ENCODE measurements at places on chromosomes 7 and 10. TPM values are rescaled to one million over a fixed set of nuclear protein-coding genes. Genes with fewer than 3 reads are reported as not detected.
A peak's percentile ranks its signal among the peaks of the same experiment; 100 is the strongest.

SEMA3E gene
- polyA plus RNA-seq, result 0.10 TPM

DNA sequence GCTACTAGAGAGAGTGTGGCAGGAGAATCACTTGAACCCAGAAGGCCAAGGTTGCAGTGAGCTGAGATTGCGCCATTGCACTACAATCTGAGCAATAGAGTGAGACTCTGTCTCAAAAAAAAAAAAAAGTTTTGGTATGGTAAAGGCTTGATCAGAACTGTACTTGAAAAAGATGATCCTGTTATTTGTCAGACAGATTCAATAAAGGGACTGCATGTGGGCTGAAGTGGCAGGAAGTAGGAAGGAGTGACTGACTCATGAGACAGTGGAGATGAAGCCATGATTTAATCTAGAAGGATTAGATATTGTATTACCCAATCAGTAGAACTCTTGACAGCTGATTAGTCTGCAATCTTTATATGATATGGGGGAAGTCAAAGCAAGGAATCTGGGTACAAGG, 2.7 kb upstream of the TMEM254 start:
- no peak for DNase-seq

FBXO24 gene
- not detected for polyA plus RNA-seq

- no peak for DNase-seq
These were observed 88.0 kb downstream of the TMEM178B start for GRCh38 chr7:141161550-141162535.

GIMAP4 gene
- 17.3 TPM for polyA plus RNA-seq

- DNase-seq, result peak; percentile 84
These were observed 6.7 kb downstream of the ATP6V1F start for GRCh38 chr7:128869138-128869943.

DNA sequence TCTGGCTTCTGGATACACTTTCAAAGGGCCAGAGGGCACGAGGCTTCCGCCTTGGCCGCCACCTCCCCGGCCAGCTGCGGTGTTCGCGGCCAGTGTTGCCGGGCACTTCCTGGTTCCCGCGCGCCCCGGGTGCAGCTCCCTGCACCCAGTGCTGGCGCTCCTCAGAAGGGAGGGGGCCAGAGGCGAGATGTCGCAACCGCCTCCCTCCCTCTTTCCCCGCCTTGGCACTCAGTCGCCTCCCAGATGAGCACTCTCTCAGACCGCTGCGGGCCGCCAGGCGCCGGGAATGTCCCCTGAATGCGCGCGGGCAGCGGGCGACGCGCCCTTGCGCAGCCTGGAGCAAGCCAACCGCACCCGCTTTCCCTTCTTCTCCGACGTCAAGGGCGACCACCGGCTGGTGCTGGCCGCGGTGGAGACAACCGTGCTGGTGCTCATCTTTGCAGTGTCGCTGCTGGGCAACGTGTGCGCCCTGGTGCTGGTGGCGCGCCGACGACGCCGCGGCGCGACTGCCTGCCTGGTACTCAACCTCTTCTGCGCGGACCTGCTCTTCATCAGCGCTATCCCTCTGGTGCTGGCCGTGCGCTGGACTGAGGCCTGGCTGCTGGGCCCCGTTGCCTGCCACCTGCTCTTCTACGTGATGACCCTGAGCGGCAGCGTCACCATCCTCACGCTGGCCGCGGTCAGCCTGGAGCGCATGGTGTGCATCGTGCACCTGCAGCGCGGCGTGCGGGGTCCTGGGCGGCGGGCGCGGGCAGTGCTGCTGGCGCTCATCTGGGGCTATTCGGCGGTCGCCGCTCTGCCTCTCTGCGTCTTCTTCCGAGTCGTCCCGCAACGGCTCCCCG, at the start of gene FFAR4:
TSS of gene FFAR4 (plus strand) at position 231 of the 842 bp plus-strand sequence. CDS start at position 287, 56 bp downstream.
- peak; percentile 27 for DNase-seq

DNA sequence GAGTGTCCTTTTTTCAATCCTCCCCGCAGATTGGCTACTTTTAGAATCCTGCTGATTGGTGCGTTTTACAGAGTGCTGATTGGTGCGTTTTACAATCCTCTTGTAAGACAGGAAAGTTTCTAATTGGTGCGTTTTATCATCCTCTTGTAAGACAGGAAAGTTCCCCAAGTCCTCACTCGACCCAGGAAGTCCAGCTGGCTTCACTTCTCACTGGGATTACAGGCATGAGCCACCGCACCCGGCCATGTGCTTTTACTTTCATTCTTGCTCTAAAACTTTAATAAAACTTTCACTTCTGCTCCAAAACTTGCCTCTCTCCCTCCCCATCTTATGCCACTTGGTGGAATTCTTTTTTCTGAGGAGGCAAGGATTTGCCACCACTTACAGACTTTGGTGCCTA, 17.0 kb upstream of the WAPL start:
- peak; percentile 62 for DNase-seq

DNA sequence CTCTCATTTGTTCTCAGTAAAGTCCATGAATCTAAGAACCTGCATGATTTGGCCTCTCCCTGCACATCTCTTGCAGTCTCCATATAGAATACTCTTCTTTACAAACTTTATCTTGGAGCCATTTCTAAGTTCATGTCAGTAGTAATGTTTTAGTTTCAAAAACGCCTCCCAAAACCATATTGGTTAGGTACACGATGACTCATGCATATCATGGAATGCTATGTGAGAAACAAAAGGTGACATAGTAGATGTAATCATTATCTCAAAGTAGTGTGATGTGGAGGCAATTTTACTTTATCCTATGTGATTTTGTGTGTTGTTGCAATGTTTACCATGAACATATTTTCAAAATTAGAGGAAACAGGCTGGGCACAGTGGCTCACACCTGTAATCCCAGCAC, 520.7 kb downstream of the KCNMA1 start:
- DNase-seq, result no peak

PGAM2 gene
- polyA plus RNA-seq, result 5.7 TPM

GRCh38 chr10:74289951-74290350, 138.9 kb downstream of the ADK start:
- no peak for DNase-seq

VPS37D gene
- 2.6 TPM for polyA plus RNA-seq

PRKAR2B gene
- 7.8 TPM for polyA plus RNA-seq

- no peak for DNase-seq
These were observed 1.0 kb upstream of the NPFFR1 start for GRCh38 chr10:70284542-70285475.

DNA sequence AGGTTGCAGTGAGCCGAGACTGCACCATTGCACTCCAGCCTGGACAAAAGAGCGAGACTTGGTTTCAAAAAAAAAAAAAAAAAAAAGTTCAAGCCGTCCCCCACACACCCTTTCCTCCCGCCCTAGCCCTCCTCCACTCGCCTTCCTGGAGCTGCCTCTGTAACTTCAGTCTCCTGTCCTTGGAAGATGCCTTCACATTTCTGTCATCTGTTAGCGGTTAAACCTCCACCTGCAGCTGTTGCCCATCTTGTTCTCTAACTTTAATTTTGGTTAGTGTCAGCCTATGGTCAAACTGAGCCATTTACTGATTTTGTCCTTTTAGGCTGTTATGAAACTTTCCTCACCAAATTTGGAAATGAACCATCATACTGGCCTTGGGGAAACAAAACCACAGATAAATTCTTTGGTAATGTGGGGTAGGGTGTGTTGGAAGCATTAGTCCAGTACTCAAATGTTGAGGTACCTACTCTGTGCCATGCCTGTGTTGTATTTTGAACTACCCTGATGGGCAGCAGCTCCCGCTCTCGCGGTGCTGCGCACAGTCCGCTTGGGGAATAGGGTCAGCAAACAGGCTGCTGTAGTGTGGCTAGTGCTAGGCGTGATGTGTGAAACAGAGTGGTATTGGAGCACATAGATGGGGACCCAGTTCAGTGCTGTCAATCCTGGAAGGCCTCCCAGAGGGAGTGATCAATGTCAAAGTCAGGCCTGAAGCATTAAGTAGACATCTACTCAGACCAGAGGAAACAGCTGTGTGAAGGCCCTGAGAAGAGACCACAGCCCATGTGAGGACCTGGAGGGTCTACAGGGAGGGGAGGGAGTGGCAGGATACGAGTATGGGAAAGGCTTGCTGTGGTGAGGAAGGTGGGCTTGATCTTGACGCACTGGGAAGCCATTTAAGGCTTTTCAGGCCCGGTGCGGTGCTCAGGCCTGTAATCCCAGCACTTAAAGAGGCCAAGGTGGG, 26.9 kb downstream of the SFXN4 start:
- no peak for DNase-seq

DNA sequence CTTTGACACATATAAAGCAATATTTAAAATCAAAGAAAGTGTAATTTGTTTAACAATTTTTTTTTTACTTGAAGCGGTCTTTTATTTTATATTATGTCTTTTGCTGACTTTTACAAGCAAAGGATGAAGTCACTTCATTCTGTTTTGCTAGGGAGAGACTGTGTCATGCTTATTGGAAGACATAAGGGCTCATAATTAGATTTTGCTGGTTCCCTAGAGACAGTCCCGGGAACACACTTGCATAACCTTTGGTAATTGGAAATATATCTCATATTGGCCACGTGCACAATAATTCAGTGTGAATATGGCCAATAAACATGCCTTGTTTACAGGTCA, 448 bp upstream of the NET1 start:
- DNase-seq, result no peak

DNA sequence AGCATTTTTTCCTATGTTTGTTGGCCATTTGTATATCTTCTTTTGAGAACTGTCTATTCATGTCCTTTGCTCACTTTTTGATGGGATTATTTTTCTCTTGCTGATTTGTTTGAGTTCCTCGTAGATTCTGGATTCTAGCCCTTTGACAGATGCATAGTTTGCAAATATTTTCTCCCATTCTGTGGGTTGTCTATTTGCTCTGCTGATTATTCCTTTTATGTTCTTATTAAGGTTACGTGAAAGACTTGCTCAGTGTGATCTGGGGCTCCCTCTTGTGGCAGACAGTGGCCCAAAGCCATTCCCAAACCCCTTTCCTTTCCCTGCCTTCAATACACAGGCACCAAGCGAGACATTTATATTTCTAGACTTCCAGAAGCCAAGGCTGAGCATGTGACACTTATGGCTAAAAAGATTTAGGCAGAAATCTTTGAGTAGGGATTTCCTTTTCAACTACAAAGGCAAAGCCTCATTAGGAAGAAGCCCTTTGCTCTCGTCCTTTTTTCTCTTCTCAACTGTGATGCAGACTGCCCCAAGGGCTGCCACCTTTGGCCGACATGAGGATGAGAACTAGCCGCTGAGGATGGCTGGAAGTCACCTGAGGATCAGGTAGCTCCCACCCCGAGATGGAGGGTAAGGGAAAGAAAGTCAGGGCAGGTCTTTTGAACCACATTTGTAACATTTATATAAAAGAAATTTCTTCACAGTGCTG, 23.6 kb downstream of the ST8SIA6 start:
- DNase-seq, result peak; percentile 70

DNA sequence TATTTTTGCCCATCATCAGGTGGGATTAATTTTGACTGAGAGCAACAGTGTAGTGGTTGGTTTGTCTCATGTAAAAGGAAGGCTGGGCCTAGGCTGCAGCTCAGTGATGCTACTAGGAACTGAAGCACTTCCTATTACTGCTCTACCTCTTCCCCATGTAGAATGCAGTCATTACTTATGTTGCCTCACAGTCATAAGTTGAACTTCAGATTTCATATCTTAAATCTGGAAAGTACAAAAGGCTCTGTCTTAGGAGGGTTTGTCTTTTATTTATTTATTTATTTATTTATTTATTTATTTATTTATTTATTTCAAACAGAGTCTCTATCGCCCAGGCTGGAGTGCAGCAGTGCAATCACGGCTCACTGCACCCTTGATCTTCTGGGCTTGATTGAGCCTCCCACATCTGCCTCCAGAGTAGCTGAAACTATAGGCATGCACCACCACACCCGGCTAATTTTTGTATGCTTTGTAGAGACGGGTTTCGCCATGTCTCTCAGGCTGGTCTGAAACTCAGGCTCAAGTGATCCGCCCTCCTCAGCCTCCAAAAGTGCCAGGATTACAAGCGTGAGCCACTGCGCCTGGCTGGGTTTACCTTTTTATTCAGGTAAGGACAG, 721.7 kb upstream of the GALNT17 start:
- DNase-seq, result no peak

DNA sequence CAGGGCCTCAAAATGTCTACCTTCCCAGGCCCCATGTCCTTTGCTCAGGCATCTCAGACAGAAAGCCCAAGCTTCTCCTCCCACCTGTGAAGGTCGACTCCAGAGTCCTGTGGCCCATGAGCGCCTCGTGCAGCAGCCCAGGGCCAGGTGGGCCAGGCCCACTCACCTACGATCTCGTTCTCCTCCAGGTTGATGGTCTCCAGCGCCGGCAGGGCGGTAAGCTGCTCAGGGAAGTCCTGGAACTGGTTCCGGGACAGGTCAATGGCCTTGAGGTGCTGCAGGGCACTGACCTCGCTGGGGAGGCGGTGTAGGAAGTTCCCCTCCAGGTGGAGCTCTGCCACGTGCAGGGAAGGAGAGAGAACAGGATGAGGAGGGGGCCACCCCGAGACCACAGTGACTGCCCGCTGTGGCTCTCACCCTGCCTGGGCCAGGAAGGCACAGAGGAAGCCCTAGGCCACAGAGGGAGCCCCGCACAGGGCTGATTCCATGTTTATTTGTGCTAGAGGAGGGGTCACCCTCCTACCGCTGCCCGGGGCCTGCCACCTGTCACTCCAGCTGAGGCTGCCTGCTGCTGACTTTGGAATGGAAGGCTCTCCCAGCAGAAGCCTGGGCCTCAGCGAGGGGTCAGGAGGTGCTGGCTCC, 40.0 kb upstream of the NPFFR1 start:
- no peak for DNase-seq

DNA sequence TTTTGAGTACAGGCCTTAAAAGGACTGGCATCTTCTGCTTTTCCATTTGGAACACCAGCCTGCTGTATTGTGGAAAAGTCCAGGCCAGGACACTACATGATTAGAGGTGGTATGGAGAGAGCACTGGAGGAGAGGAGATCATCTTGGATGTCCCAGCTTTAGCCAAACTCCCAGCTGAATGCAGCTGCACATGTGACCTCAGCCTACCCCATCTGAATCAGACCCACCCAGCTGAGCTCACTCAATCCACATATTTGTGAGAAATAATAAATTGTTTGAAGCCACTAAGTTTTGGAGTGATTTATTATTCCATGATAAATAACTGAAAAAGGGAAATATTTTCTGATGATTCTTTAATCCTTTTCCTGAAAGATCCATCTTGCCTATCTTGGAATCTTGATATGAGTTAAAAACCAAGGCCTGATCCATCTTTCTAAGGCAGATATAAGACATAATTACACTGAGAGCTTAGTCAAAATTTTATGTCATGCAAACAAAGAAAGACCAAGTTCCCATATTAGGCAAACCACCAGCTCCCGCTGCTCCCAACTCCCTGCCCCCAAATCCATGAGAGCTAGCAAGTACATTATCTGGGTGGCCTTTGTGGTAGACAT, 55.1 kb upstream of the TRIL start:
- DNase-seq, result no peak
